ENCODE measurements at places on chromosomes 3 and 15. TPM values are rescaled to one million over a fixed set of nuclear protein-coding genes. Genes with fewer than 3 reads are reported as not detected.

GRCh38 chr3:188824566-188824965, 347.2 kb upstream of the TPRG1 start:
- DNase-seq = no peak

DNA sequence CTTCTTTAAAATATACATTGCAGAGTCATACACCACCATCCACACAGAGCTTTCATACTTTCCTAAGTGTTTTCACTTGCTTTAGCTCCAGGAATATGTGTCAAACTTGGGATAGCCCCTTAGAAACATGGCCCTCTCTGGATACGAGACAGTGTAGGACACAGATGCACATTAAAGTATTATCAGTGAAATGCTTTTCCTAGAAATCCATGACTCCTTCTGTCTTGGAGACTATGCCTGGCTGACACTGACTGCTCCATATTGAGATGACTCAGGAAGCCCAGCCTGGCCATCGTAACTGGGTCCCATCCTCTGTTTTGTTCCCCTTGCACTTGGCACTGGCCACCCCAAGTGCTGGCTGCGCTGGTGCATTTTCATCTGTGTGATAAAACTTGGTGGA, 204.8 kb downstream of the PDZRN3 start:
- DNase-seq = no peak

Gene SPTSSB
- total RNA-seq = not detected

Gene STT3B
- 202 TPM for total RNA-seq
